KBM-7 (cell line): ENCODE measurements at places on chromosomes 1 and 21.

DNA sequence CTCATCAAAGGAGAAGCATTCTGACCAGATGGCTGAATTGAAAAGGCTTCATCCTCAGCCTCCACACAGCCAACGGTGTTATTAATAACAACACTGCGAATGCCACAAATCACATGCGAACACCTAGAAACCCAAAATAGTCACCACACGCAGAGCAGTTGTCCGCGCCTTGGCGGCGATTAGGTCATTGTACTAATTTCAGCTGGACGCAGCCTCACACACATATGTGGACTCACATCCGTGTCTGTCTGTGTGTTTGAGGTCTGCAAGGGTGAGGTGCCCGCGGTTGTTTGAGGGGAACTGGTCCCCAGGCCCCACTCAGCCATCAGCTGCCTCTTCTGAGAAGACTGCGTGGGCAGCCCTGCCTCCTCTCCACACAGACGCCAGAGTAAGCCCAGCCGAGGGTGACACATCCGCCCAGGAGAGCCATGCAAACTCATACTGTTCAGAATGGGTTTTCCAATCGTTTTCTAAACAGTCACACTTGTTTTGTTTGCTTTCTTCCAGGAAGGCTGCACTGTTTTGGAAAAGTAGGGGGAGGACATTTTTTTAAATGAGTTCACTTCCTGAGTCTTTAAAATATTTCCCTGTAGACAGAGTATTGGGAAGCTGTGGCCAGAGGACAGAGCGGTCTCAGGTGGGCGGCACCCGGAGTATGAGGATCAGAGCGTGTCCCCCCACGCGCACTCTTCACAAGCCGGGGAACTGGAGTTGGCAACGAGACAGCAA is 53.4 kb downstream of the TOMM20 start:
- DNase-seq = peak; percentile 65

GRCh38 chr1:204041803-204042505 is 31.0 kb upstream of the SOX13 start:
- no peak for DNase-seq

DNA sequence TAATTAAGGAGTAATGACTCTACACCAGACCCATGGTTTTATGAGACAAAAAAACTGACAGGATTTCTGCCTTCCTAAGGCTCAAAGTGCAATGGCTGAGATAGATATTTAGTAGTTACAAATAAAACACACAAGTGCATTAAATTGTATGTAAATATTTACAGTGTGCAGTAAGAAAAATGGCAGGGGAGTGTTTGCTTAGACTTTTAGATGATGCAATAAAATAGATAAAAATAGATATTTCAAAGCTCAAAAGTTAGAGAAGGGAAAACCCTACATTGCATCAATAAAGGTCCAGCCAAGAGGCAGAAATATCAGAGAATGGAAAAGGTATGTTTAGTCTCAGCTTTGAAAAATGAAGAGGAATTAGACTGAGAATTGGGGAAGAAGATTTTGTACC is 226.3 kb upstream of the FGGY start:
- no peak for DNase-seq

DNA sequence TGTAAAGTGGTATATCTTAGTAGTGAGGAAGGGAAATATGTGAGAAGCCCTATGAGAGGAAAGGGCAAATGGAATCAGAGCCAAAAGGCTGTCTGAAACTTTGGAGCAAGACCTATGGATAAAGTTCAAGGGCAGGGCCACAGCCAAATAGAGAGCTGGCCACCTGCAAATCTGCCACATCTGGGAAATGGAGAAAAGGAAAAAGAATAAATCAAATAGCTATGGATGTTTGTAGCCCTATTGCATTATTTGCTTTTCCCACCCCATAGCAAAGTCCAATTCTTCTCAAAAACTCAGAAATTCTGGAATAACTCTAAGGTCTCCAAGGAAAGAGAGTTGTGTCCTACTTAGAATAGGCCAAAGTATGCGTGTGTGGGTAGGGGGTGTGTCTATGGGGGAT is 4.0 kb upstream of the HLX start:
- DNase-seq = no peak

GRCh38 chr1:19423130-19423529 is 62.2 kb downstream of the CAPZB start:
- no peak for DNase-seq

GRCh38 chr1:166272851-166273250 is 106.0 kb upstream of the FAM78B start:
- DNase-seq = no peak

GRCh38 chr1:201004732-201005131 is 18.8 kb downstream of the KIF21B start:
- no peak for DNase-seq

- peak; percentile 20 for DNase-seq
Observed at GRCh38 chr1:88892357-88892877, 1.1 kb upstream of the GTF2B start.

- DNase-seq = no peak
Observed at GRCh38 chr1:77228836-77229235, 9.6 kb upstream of the PIGK start.

GRCh38 chr1:33957854-33958253 is 94.0 kb downstream of the HMGB4 start:
- DNase-seq = no peak

DNA sequence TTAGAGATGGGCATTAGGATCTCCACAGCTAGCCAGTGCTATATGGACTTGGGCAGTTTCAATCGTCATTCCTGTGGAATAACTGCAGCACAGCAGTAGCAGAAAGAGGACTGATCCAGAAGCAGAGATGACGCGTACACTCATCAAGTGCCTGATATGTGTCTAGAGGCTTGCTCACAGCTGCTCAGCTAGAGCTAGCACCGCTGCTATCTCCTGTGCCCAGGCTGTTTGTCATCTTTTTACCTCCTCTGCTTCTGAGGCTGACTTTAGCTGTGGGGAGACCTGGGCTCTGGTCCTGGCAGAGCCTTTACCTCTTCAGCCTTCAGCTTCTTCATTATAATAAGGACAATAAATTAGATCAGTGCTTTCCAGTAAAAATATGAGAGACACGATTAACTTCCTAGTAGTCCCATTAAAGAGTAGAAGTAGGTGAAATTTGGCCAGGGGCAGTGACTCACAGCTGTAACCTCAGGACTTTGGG is 5.3 kb downstream of the TENT5C start:
- no peak for DNase-seq

GRCh38 chr1:152038871-152039270 is 2.1 kb upstream of the S100A11 start:
- no peak for DNase-seq

- no peak for DNase-seq
Observed at GRCh38 chr1:241782396-241782795, 65.6 kb upstream of the EXO1 start.

DNA sequence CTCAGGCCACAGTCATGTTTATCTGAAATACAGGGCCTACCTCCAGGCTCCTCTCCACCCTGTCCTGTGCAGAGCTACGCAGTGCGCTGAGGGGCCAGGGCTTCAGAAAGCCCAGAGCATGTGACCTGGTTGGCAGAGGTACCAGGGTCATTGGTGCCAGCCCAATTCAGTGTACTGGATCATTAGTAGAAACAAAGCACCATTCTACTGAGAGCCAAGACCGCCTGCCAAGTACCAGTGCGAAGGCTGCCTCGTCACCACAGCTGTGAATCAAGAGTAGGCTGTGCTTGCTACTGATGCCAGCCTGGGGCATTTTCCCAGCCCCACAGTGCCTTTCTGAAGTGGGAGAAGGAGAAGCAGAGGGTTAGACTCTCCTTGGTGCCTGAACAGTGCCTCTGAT is 59.8 kb downstream of the CAPN9 start:
- no peak for DNase-seq

DNA sequence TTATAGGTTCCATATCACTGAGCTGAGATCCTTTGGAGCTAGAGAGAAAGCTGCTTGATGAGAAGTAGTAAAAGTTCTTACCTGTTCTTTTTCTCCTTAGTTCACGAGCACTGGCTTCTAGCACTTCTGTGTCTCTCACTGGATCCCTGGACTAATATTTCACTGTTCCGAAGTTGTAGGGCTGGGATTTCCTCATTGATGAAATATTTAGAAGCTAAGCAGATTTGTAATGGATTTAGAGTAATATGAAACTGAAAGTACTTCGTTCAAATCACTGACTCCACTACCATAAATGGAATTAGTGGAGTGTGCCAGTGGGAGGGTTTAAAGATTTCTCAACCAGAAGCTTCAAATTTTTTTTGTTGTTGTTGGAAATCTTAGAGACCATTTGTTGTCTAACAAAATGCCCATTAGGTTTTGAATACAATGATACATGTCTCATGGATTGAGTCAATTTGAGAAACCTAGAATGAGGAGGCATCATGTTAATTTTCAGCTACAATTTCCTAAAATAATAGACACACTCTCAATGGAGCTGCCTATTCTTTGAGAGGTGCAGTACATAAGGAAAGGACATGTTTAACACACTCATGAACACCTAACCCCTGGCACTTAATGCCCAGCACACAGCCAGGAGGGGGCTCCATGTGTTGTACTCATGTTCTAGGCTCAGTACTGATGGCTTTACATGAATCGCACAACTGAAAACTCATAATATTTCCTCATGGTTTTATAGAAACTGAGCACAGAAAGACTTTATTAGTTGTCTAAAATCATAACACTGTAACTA is at the start of gene GBP1:
GBP1 (minus strand) TSS at position 130 of the 790 bp plus-strand sequence. CDS start 1,974 bp downstream, outside the sequence.
- DNase-seq = no peak

GRCh38 chr1:3907621-3908165 is 7.6 kb upstream of the C1orf174 start:
- DNase-seq = no peak

GRCh38 chr1:23566304-23566703 is 7.0 kb upstream of the ID3 start:
- no peak for DNase-seq

DNA sequence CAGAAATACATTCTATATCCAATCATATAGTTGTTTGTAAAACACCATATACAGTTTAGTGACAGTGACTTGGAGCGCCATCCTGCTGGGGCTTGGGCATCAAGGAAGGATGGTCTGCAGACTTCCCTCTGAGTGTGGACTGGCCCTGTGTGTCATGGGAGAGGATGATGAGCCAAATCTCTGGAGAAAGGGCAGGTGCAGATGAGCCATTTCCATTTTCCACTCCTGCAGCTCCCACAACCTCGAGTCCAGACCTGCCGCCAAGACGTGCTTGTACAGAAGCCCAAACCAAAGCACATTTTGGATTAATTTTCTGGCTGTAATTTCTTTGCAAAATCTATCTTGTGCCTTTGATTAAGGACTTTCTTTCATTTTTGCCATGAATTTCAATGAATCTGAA is 48.3 kb upstream of the SLC22A15 start:
- no peak for DNase-seq

DNA sequence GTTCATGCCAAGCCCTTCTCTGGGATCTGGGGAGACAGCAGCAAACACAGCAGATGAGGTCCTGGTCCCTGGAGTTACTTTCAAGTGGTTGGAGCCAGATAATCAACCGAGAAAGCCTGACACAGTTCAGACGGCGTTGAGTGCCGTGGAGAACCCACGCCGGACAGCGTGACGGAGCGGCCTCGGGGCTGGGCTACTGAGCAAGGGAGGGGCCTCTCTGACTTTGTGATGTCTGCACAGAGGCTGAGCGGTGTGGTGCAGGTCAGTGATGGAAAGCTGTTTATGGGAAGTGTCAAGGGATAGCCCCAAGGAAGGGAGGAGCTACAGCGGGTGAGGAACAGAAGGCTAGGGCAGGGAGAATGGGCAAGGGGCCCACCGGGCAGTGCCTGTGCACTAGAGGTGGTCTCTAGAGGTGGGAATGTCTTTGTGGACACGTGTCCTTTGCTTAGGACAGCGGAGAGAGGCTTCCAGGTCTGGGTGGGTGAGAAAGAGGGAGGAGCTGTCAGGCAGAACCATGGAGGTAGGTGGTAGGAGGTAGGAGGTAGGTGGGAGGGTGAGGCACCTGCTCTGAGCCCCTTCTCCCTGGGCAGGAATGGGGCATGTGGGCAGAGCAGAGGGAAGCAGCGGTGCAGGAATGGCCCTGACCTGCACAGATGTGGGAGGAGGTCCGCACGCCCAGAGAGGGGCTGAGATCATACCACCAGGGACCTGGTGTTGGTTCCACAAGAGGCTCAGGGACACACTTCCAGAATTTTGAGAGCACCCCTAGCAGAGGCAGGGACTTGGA is 62.8 kb downstream of the RUNX3 start:
- DNase-seq = no peak

DNA sequence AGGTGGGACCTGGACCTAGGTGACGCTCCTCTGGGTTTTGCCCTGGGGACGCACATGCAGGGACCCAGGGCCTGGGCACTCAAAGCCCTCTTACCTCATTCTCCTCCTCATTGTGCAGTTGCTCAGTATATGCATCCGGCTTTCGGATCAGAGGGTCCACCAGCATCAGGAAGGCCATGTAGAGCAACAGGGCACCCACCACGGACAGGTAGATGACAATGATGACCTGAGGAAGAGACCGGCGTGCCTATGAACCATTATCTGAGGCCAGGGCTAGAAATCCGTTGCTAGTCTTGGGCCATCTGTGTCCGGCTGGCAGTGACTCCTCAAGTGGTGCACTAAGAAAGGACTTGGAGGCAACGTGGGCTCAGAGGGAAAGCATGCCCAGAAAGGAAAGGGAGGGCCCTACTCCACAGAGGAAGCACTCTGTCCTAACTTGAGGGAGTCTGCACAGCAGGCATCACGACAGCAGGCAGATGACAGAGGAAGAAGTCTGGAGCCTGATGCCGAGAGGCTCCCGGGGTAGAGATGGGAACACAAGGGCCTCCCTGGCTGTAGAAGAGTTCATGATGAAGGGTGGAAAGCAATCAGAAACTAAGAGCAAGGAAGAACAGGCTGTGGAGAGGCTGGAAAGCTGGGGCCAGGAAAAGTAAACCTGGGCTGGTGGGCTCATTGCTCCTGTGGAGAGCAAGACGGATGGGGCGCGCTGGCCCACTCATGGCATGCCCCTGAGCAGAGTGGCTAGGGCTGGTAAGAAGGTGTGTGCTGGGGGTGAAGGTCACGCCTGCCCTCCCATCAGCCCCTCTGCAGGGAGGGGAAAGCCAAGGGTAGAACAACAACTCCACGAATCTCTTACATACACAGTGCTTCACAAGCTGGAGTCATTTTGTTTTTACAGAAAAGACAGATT is 10.3 kb downstream of the TMEM9 start:
- no peak for DNase-seq

GRCh38 chr21:17334484-17334883 is 178.4 kb upstream of the CXADR start:
- DNase-seq = no peak

- no peak for DNase-seq
Observed at GRCh38 chr1:178682429-178682828, 42.6 kb upstream of the RALGPS2 start.

GRCh38 chr1:16125483-16125882 is 30.4 kb downstream of the EPHA2 start:
- no peak for DNase-seq

- peak; percentile 46 for DNase-seq
Observed at GRCh38 chr1:24928689-24929397, 1.2 kb downstream of the RUNX3 start.
